ENCODE measurements at places on chromosomes 4 and X.
A peak's percentile ranks its signal among the peaks of the same experiment; 100 is the strongest.

- no peak for DNase-seq
Measured at GRCh38 chr4:169208090-169208455, 62.7 kb downstream of the SH3RF1 start.

DNA sequence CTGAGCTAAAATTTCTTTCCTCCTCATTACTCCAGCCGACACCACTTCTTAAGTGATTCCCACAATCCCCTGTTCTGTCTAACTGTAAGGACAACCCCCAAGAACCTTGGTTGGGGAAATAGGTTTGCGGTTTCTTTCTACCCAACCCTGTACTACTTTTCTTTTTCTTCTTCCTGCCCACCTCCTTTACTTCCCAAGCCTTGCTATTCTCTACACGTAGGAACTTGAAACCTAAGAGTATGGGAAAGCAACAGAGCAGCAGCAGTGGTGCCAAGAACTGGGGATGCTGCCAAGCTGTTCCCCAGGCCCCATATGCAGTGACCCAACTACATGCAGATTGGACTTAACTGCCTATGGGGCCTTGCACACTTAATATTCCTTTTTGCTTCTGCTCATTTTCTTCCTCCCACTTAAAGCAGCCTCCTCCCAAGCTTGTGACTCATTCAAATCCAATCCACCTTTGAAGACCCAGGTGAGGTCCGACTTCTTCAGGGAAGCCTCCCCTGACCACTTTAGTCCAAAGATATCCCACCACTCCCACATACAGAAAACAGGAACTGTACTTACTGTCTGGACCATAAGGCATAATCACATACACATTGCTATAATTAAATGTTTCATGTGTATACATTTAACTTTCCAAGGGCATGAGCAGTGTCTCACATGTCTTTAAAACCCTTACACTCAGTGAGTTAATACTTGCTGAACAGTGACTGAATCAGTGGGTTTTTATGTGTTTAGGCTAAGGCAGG lies 1.7 kb downstream of the FAM120C start:
- DNase-seq: no peak

DNA sequence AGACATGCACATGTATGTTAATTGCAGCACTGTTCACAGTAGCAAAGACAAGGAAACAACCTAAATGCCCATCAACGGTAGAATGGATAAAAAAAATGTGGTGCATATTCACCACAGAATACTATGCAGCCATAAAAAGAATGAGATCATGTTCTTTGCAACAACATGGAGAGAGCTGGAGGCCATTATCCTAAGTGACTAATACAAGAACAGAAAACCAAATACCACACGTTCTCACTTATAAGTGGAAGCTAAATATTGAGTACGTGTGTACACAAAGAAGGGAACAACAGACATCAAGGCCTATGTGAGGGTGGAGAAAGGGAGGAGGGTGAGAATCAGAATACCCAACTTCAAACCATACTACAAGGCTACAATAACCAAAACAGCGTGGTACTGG lies 17.4 kb upstream of the LNX1 start:
- no peak for DNase-seq

GRCh38 chr4:185412412-185412811 lies 13.4 kb downstream of the UFSP2 start:
- DNase-seq: no peak

DNA sequence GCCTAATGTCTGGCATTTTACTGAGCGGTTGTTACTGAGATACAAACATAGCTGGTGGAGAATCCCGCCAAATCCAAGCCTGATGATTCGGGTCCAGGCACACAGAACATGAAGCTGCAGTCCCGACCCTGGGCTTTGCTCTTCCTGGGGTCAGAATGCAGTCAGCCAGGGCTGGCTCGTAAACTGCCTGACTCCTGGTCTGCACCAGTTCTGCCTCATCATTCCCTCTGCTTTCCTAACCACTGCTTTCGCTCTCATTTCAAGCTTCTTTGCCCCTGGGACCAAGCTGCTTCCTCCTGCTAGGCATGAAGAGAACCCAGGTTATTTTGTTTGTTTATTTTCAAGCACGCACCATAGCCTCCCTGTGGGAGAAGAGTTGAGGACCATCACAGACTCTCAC lies 39.3 kb downstream of the GATB start:
- no peak for DNase-seq

DNA sequence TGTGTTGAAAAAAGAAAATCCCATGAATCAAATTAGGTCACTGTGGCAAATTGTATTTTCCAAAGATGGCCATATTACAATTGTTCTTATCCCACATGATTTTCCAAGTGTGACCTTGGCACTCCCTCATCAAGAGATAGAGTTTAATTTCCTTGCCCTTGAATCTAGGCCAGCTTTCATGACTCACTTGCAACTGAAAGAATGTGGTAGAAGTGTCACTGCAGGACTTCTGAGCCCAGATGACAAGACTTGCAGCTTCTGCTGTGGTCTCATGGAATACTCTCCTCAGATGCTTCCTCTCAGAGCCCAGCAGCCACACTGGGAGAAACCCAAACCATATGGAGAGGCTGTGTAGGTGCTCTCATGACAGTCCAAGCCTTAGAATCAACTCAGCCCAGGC lies 139.0 kb downstream of the ADAMTS3 start:
- no peak for DNase-seq

DNA sequence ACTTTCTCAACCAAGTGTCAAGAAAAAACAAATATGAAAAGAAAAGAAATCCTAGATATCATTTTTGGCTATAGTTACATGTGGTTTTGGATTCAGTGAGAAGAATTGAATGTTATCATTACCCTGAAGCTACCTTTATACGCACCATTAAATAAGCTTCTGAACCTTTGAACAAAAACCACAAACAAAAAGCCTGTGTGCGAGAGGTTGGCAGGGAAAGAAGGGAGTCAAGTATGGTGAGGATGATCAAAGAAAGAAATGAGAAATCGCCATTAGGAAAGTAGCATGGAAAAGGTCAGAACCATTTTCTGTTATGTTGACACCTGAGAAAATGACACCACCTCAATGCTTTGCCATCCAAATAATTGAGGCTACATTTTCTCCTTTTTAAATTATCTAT lies 1.2 kb upstream of the SLC7A11 start:
- DNase-seq: no peak

DNA sequence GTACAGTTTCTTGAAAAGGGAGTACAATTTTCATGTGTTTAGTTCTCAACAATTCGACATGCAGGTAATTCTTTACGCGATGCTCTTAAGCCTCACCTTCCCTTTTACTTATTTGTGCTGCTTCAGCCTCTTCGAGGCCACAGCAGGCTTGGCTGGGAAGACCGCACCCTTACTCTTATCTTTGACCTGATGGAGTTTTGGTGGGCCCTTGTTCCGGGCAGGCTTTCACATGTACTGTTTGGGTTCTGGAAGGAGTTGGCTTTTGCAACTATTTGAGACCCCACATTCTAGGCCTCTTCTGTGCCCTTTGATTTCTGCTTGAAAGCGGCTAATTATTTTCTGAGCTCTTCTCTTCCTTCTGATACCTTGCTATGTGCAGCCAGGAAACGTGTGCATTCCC lies 60.2 kb downstream of the FAM193A start:
- no peak for DNase-seq

- no peak for DNase-seq
Measured at GRCh38 chr4:53924333-53925049, 139.9 kb downstream of the CHIC2 start.

- DNase-seq: no peak
Measured at GRCh38 chr4:83889802-83890201, 353.9 kb downstream of the GPAT3 start.

- DNase-seq: no peak
Measured at GRCh38 chrX:12975991-12976558, 1.2 kb downstream of the TMSB4X start.

GRCh38 chr4:7332216-7333023 lies 102.3 kb downstream of the PSAPL1 start:
- DNase-seq: peak; percentile 34

GRCh38 chr4:7051144-7051495 lies 7.9 kb downstream of the TADA2B start:
- no peak for DNase-seq

GRCh38 chr4:184193556-184194525 lies 23.8 kb downstream of the ENPP6 start:
- no peak for DNase-seq

- no peak for DNase-seq
Measured at GRCh38 chr4:24912252-24913118, at the start of gene CCDC149. CCDC149 (minus strand) TSS chr4:24913042; CDS start chr4:24912864, 178 bp downstream.

- DNase-seq: no peak
Measured at GRCh38 chr4:140448830-140449229, 21.4 kb upstream of the CLGN start.

DNA sequence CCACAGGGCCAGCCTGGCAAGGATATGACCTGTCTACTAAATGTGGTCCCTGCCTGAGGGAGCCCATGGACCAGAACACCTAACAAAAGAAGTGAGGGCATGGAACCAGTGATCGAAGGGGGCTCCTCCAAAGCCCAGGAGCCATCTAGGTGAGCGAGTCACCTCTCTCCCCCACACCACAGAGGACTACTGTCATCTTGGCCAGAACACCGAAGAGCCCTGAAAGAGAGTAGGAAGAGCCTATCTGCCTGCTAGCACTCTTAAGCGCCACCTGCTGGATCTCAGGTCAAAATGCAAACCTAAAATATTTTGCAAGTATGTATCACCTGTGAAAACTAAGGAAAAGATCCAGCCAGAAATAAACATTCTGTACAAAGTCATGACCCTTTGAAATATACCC lies 137.9 kb upstream of the ZXDB start:
- DNase-seq: no peak

DNA sequence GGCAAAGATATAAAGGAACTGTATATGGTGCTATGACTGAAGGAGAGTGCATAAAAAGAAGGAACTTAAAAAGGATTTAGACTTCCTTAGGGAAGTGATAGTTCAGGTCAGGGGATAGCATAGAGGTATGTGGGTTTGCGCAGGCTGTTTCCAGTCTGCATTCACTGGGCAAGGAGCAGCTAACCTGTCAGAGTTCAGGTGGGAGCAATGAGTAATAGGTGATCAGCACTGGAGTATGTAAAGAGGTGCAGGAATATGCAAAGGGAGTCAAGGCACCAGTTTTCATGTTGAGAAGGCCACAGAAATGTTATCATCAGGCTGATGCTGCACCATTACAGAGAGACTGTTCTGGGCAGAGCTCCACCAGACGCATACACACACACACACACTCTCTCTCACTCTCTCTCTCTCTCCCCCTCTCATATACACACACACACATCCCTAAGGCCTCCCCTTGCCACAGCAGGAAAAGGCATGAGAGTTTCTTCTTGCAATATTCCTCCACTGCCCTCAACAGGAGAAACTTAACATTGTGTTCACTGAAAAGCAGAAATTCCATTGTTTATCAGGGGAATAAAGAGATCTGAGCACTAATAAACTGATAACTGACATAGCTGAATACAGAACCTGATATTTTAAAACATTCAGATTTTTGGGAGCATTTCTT lies 256.4 kb upstream of the GRID2 start:
- DNase-seq: no peak

- peak; percentile 49 for DNase-seq
Measured at GRCh38 chr4:168587411-168588125, 90.7 kb downstream of the PALLD start.

- no peak for DNase-seq
Measured at GRCh38 chr4:138090918-138091676, 151.1 kb downstream of the SLC7A11 start.

All from GM04503 (cell line).